ENCODE measurements at places on chromosomes 5 and 9. TPM values are rescaled to one million over a fixed set of nuclear protein-coding genes. Genes with fewer than 3 reads are reported as not detected.

- H3K27ac ChIP-seq, result no peak overlapping the region
- H3K36me3 ChIP-seq, result peaks cover 25% of the 10 kb centered on the region
- H3K4me1 ChIP-seq, result peaks cover 36% of the 10 kb centered on the region
- H3K4me3 ChIP-seq, result peak overlapping the region; percentile 70
- H3K27me3 ChIP-seq, result peaks cover 85% of the 10 kb centered on the region
- DNase-seq, result peak; percentile 67
Measured at GRCh38 chr9:21974722-21975409, 19.3 kb downstream of the CDKN2A start.

GRCh38 chr9:80664327-80665210 is 1024.8 kb downstream of the TLE1 start:
- H3K36me3 ChIP-seq, result no peaks in the 10 kb centered on the region
- no peaks in the 10 kb centered on the region for H3K27me3 ChIP-seq
- H3K4me3 ChIP-seq, result no peak overlapping the region
- no peaks in the 10 kb centered on the region for H3K4me1 ChIP-seq

DNA sequence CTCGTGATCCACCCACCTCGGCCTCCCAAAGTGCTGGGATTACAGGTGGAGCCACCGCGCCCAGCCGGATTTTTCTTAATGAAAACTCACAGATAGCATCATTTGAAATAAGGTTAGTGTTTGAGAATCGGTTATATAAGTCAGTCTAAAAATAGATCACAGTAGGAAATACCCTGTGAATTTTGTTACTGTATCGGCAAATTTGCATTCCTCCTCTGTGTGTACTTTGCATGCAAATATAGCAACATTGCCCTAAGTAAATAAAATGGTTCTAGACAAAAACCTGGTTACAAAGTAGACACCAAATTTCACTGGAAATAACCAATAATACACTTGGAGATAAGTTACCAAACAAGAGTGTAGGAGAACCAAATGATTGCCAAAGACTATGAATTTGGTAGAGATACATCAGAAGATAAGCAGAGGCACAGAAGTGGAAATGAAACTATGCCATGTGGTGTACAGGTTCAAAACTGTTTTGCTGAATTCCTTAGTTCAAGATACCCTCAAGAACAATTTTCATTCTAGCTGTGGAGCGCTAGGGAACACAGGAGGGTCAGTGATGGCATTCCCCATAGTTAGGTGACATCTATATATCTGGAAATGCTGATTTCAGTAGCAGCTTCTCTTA is 58.1 kb downstream of the ICE1 start:
- peaks cover 53% of the 10 kb centered on the region for H3K36me3 ChIP-seq
- H3K4me3 ChIP-seq, result peak overlapping the region; percentile 41
- H3K27me3 ChIP-seq, result no peaks in the 10 kb centered on the region
- DNase-seq, result no peak
- peak overlapping the region; percentile 89 for H3K27ac ChIP-seq
- peaks cover 24% of the 10 kb centered on the region for H3K4me1 ChIP-seq

GRCh38 chr9:129414377-129414992 is 206.4 kb downstream of the C9orf50 start:
- H3K4me3 ChIP-seq, result peak overlapping the region; percentile 73
- peaks cover 46% of the 10 kb centered on the region for H3K4me1 ChIP-seq
- peaks cover 8% of the 10 kb centered on the region for H3K36me3 ChIP-seq
- H3K27ac ChIP-seq, result peak overlapping the region; percentile 84
- no peaks in the 10 kb centered on the region for H3K27me3 ChIP-seq

- H3K36me3 ChIP-seq, result no peaks in the 10 kb centered on the region
- no peak for DNase-seq
- H3K4me3 ChIP-seq, result no peak overlapping the region
Measured at GRCh38 chr9:69115621-69116020, 58.5 kb upstream of the TJP2 start.

- peaks cover 6% of the 10 kb centered on the region for H3K4me1 ChIP-seq
- no peak for DNase-seq
- no peak overlapping the region for H3K27ac ChIP-seq
- H3K36me3 ChIP-seq, result no peaks in the 10 kb centered on the region
- H3K27me3 ChIP-seq, result peaks cover 19% of the 10 kb centered on the region
Measured at GRCh38 chr5:38825494-38825893, 20.3 kb upstream of the OSMR start.

GRCh38 chr9:136451221-136451877 is 11.7 kb upstream of the INPP5E start:
- H3K4me1 ChIP-seq, result no peaks in the 10 kb centered on the region
- peaks cover 62% of the 10 kb centered on the region for H3K36me3 ChIP-seq
- H3K4me3 ChIP-seq, result no peak overlapping the region
- no peak overlapping the region for H3K27ac ChIP-seq

- H3K27me3 ChIP-seq, result peaks cover 11% of the 10 kb centered on the region
- no peaks in the 10 kb centered on the region for H3K4me1 ChIP-seq
- H3K36me3 ChIP-seq, result no peaks in the 10 kb centered on the region
- H3K4me3 ChIP-seq, result no peak overlapping the region
- H3K27ac ChIP-seq, result no peak overlapping the region
Measured at GRCh38 chr5:42894057-42894456, 82.4 kb upstream of the SELENOP start.

GRCh38 chr9:14399756-14400657 is 86.1 kb upstream of the NFIB start:
- H3K4me1 ChIP-seq, result no peaks in the 10 kb centered on the region
- H3K4me3 ChIP-seq, result no peak overlapping the region

DNA sequence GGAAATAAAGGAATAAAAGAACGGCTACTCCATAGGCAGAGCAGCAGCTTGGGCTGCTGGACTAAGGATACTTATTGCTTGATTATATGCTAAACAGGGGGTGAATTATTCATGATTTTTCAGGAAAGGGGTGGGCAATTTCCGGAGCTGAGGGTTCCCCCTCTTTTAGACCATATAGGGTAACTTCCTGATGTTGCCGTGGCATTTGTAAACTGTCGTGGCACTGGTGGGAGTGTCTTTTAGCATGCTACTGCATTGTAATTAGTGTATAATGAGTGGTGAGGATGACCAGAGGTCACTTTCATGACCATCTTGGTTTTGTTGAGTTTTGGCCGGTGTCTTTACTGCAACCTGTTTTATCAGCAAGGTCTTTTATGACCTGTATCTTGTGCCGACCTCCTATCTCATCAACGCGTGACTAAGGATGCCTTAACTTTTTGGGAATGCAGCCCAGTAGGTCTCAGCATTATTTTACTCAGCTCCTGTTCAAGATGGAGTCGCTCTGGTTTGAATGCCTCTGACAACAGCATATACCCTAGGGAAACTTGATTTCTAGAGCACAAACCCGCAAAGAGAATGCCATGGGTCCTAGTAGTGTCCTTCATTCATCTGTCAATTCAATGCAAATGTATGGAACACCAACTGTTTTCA is 47.8 kb upstream of the PWWP2A start:
- DNase-seq, result no peak
- H3K4me1 ChIP-seq, result peaks cover 10% of the 10 kb centered on the region
- H3K4me3 ChIP-seq, result no peak overlapping the region
- H3K36me3 ChIP-seq, result no peaks in the 10 kb centered on the region
- H3K27ac ChIP-seq, result no peak overlapping the region

DNA sequence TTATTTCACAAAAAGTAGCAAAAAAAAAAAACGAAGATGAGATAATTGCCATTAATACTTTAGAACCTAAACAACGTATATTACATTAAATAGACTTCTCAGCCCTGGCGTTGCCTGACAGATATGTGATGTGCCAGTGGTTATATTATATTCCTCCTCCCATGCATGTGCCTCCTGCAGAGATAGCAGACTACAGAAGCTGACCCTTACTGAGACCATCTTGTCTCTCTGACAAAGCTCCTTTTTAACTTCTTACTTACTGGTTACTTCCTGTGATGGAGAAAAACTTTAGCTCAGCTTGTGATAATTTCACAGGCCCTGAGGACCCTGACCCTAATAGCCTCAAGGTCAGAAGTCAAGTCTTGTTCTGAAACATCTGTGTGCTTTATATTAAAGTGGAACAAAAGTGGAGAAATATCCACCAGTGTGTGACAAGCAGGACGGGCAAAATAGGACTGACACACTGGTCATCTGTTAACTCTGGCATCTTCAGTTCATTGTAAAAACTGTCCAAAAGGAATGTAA is 80.6 kb upstream of the POU5F2 start:
- peaks cover 6% of the 10 kb centered on the region for H3K36me3 ChIP-seq
- no peaks in the 10 kb centered on the region for H3K4me1 ChIP-seq

GRCh38 chr9:19781240-19781639 is 7.6 kb downstream of the SLC24A2 start:
- H3K4me3 ChIP-seq, result no peak overlapping the region
- H3K27ac ChIP-seq, result no peak overlapping the region
- no peaks in the 10 kb centered on the region for H3K4me1 ChIP-seq

- DNase-seq, result peak; percentile 51
- H3K4me3 ChIP-seq, result peak overlapping the region; percentile 93
Measured at GRCh38 chr5:52799358-52799982, 11.8 kb downstream of the ITGA1 start.

DNA sequence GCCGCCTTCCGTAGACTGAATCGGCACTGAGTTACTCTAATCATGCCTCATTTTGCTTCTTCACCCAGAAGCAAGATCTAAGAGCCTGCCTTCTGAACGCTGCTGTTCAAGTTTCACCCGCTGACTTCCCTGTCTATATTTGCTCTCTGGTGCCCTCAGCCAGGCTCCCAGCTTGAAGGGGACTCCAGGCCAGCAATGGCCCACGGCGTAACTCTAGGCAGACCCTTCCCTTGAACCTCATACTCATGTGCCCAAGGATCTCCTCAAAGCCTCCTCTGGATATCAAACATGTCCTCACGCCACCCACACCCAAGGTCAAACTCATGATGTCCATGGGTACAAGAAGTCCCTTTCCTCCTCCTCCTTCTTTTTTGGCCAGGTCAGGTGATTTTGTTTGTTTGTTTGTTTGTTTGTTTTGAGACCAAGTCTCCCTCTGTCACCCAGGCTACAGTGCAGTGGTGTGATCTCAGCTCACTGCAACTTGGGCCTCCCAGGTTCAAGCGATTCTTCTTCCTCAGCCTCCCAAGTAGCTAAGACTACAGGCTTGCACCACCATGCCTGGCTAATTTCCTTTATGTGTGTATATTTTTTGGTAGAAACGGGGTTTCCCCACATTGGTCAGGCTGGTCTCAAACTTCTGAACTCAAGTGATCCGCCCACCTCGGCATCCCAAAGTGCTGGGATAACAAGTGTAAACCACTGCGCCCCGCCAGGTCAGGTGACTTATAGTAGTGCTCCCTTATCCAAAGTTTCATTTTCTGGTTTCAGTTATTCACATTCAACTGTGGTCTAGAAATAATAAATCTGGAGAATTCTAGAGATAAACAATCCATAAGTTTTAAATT is 239.0 kb downstream of the SYK start:
- peaks cover 7% of the 10 kb centered on the region for H3K36me3 ChIP-seq
- H3K27me3 ChIP-seq, result peaks cover 2% of the 10 kb centered on the region
- no peak overlapping the region for H3K4me3 ChIP-seq
- DNase-seq, result no peak
- H3K4me1 ChIP-seq, result peaks cover 85% of the 10 kb centered on the region

- no peak for DNase-seq
- H3K27ac ChIP-seq, result no peak overlapping the region
- H3K36me3 ChIP-seq, result no peaks in the 10 kb centered on the region
- H3K4me1 ChIP-seq, result no peaks in the 10 kb centered on the region
- H3K27me3 ChIP-seq, result no peaks in the 10 kb centered on the region
- H3K4me3 ChIP-seq, result no peak overlapping the region
Measured at GRCh38 chr5:152374711-152375275, 30.3 kb downstream of the NMUR2 start.

- H3K36me3 ChIP-seq, result no peaks in the 10 kb centered on the region
- peaks cover 4% of the 10 kb centered on the region for H3K4me1 ChIP-seq
- no peak overlapping the region for H3K27ac ChIP-seq
- DNase-seq, result no peak
Measured at GRCh38 chr5:173967241-173967640, 21.7 kb upstream of the C5orf47 start.

DNA sequence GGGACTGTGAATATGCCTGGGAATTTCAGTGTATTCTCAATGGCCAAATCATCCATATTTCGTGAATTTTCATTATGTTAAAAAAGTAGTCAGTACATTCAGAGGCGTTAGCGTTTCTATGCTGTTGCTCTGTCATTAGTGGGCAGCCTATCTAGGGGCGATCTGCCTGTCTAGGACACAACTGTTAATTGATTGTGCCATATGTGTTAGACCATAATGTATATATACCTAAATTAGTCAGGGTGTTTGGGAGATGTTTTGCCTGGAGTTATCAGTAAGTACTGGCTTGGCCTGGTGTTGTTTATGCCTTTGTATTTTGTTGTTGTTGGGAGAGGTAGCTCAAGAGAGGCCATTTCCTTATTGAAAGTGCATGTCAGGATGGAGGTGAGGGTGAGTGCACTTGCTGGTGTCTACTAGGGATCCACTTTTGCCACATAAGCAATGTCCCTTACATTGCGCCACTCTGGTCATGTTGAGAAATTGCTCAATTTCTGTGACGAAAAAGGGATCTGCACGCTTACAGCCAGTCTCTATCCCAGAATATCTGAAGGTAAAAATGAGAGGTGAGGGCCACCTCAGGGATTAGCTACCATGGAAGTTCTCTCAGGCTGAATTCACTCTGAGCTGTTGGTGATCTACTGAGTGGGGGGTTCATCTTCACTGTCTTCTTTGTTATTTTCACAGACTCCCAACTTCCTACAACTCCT is 123.3 kb downstream of the ST8SIA4 start:
- H3K27ac ChIP-seq, result peak overlapping the region; percentile 90
- peaks cover 37% of the 10 kb centered on the region for H3K4me1 ChIP-seq
- H3K27me3 ChIP-seq, result no peaks in the 10 kb centered on the region
- peak overlapping the region; percentile 59 for H3K4me3 ChIP-seq

GRCh38 chr5:79803007-79803406 is 113.4 kb downstream of the CMYA5 start:
- H3K27me3 ChIP-seq, result no peaks in the 10 kb centered on the region
- H3K36me3 ChIP-seq, result no peaks in the 10 kb centered on the region
- no peak overlapping the region for H3K27ac ChIP-seq
- no peak overlapping the region for H3K4me3 ChIP-seq
- H3K4me1 ChIP-seq, result peaks cover 30% of the 10 kb centered on the region
- DNase-seq, result no peak

- H3K4me1 ChIP-seq, result peaks cover 3% of the 10 kb centered on the region
- peaks cover 16% of the 10 kb centered on the region for H3K27me3 ChIP-seq
- no peak for DNase-seq
- H3K4me3 ChIP-seq, result no peak overlapping the region
- no peak overlapping the region for H3K27ac ChIP-seq
- H3K36me3 ChIP-seq, result no peaks in the 10 kb centered on the region
Measured at GRCh38 chr9:105901514-105902109, 207.3 kb downstream of the TMEM38B start.

MUSK gene
- not detected for total RNA-seq

SPATA31D4 gene
- total RNA-seq, result not detected

ENC1 gene
- total RNA-seq, result 0.55 TPM

GPR150 gene
- total RNA-seq, result 0.74 TPM

DND1 gene
- total RNA-seq, result 4.1 TPM

GRAMD2B gene
- total RNA-seq, result 3.3 TPM

IL33 gene
- not detected for total RNA-seq

TAF11L10 gene
- total RNA-seq, result not detected

UBAC1 gene
- 31.9 TPM for total RNA-seq

MIGA2 gene
- total RNA-seq, result 45.6 TPM

STARD4 gene
- total RNA-seq, result 55.9 TPM

TNPO1 gene
- total RNA-seq, result 90.2 TPM
